ENCODE measurements at places on chromosomes 11 and 22.
A peak's percentile ranks its signal among the peaks of the same experiment; 100 is the strongest.

- peak; percentile 22 for DNase-seq
Measured at GRCh38 chr22:50691521-50691920, 18.9 kb downstream of the SHANK3 start.

DNA sequence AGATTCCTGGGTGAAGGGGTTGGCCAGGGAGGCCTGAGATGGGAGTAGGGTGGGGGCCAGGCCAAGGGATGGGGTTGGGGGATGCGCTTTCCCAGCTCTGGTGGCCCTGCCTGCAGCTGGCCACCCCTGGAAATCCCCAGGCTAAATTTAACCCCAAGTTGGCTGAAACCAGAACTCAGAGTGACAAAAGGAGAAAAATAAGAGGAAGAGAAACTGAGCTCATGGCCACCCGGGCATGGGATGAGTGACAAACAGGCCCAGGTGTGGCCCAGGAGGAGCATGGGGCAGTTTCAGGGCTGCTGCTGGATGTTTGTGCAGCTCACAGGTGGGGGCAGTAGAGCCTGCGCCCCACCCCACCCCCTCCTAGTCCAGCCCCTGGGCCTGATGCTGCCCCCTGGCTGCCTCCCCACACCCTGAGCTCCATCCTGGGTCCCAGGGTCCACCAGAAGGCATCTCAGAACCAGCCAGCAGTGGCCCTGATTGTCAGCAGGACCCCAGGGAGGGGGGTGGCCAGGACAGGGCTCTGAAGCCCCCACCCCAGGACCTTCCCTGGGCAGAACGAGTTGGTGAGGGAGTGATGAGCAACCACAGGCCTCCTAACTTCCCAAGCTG is 48.0 kb downstream of the IGLL5 start:
- DNase-seq, result no peak

GRCh38 chr11:17643506-17644405 is 75.6 kb upstream of the MYOD1 start:
- no peak for DNase-seq

DNA sequence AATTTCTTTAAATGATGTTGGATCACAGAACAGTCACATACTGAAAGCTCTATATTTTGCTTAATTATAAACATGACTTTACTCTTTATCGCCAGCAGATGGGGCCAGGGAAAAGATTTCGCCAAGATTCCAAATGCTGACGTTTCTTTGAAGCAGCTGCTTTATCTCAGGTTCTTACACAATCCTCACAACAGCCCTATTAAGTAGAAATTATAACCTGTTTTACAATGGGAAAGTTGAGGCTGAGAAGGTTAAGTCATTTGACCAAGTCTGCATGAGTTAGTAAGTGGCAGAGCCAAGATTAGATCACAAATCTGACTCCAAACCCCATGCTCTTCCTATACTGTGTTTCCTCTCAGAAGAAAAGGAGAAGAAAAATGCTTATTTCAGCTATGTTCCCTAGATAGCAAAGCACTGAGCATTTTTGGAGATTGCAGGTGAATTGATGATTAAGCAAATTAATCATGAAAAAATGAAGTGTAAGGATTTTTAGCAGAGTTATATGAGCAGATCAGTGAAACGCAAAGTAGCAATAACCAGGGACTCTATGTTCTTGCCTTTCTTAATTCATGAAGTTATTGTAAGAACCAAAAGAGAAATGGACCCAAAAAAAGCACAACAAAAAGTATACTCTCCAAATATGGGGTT is 79.0 kb downstream of the AASDHPPT start:
- DNase-seq, result no peak

DNA sequence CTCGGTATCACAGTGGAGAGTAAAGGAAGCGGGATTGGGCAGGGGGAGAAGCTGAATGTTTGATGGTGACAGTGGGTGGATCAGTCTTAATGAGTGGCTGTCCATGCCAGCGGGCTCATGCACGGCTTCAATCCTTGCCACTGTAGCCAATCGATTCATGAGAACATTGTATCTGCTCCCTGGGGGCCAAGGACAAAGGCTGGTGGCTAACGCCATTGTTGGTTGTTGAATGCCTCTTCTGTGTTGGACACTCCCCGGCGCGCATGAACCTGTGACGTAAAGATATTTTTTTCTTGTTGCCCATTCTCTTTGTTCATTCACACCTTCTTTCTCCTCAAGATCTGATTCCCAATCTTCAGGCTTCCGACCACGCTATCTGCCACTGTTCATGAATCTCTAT is 20.9 kb upstream of the ATXN10 start:
- DNase-seq, result no peak

DNA sequence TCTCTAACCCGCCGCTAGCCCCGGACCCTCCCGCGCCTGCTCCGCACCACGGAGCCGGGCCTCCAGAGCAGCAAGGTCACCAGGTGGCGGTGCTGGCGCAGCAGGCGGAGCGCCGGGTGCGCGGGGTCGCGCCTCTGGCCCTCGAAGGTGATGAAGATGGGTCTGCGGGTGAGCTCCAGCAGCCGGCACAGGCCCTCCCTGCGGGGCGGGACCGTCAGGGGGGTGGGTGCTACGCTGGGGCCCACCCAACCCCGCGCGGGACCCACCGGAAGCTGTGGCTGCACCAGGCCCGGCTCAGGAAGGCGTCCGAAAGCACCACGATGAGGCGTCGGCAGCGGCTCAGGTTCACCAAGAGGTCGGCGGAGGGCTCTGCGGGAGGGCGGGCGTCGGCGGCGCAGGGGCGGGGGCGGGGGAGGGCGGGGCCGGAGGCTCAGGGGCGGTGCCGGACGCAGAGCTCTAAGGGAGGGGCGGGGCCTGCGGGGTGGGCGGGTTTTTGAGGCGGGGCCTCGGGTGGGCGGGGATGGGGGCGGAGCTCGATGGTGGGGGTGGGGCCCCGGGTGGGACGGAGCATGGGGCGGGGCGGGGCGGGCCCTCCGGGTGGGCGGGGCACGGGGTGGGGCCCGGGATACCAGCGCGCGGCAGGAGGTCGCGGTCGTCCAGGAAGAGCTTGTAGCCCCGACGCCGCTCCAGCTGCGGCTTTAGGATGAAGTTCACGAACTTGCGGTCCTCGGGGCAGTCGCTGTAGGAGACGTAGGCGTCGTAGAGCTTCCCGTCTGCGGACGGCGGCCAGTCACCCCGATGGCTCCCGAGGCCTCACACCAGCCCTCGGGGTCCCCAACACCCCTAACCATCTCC is 7.8 kb downstream of the SIGIRR start:
- peak; percentile 90 for DNase-seq

DNA sequence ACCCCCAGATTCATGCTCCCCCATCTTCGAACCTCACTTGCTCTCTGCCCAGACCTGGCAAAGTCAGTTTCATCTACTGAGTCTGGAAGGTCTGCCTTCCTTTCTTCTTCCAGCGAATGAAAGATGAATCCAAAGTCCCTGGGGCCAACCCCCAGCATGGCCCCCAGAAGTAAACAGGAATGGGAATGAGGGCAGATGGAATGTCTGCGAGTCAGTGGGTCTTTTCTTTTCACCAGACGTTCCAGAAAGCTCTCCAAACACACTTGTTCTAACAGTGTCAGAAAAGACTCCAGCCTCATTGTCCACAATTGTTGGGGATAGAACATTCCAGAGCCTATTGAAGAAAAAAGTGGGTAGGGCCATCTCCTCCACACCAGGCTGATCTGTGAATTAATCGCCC is 28.6 kb downstream of the RIBC2 start:
- DNase-seq, result no peak

GRCh38 chr22:44585559-44586350 is 87.7 kb upstream of the RTL6 start:
- no peak for DNase-seq

- no peak for DNase-seq
Measured at GRCh38 chr11:116563028-116563711, 209.6 kb downstream of the BUD13 start.

GRCh38 chr11:117874253-117874909 is 2.1 kb downstream of the FXYD6 start:
- no peak for DNase-seq

GRCh38 chr11:69499186-69499917 is 17.9 kb downstream of the LINC01488 start:
- DNase-seq, result no peak

- DNase-seq, result no peak
Measured at GRCh38 chr22:46824344-46824909, 62.0 kb downstream of the TBC1D22A start.
